Activated naive CD4-positive, alpha-beta T cell treated with anti-CD3 and anti-CD28 coated beads for 36 hours (primary cell): ENCODE measurements at places on chromosomes 7 and 10. TPM values are rescaled to one million over a fixed set of nuclear protein-coding genes. Genes with fewer than 3 reads are reported as not detected.
A peak's percentile ranks its signal among the peaks of the same experiment; 100 is the strongest.

The DEPP1 gene
- 3.2 TPM for total RNA-seq

The MSMB gene
- not detected for total RNA-seq

The PRRT4 gene
- total RNA-seq = 0.40 TPM

The SLC16A12 gene
- total RNA-seq = not detected

The OR2A42 gene
- not detected for total RNA-seq

The NAT16 gene
- not detected for total RNA-seq

The TYW1 gene
- 13.5 TPM for total RNA-seq

- peak overlapping the region; percentile 68 for H3K27ac ChIP-seq
- peak overlapping the region; percentile 84 for H3K4me3 ChIP-seq
- H3K27me3 ChIP-seq = peaks cover 4% of the 10 kb centered on the region
- peaks cover 32% of the 10 kb centered on the region for H3K4me1 ChIP-seq
- no peak for DNase-seq
Observed at GRCh38 chr7:151080067-151080521, 515 bp downstream of the FASTK start.

DNA sequence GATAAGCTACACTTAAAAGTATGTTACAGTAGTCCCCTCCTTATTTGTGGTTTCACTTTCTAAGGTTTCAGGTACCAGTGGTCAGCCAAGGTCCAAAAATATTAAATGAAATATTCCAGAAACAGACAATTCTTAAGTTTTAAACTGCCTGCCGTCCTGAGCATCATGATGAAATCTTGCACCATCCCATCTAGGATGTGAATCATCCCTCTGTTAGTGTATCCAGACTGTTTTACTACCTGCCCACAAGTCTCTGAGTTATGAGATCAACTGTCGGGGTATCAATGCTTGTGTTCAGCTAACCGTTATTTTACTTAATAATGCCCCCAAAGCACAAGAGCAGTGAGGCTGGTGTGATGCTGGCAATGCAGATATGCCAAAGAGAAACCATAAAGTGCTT is 11.4 kb downstream of the KDM7A start:
- peak overlapping the region; percentile 39 for H3K4me3 ChIP-seq
- peak; percentile 42 for DNase-seq
- no peaks in the 10 kb centered on the region for H3K27me3 ChIP-seq
- peaks cover 4% of the 10 kb centered on the region for H3K36me3 ChIP-seq
- peak overlapping the region; percentile 95 for H3K27ac ChIP-seq

DNA sequence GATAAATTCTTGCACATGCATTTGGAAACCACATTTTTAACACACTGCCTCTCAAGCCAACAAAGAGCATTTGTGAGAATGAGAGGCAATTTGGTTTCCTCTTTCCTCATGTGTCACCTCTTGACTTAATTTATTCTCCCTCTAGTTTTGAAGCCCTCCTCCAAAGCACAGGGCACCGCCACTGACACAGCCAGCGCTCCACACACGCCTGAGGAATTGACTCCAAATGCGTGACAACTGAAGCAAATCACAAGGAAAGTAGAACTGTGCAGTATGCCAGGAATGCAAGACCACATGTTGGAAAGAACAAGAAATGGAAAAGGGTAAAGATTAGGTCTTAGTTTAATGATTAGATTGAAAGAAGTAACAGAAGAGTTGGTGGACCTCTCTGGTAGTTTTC is 173.3 kb downstream of the LSM5 start:
- peaks cover 24% of the 10 kb centered on the region for H3K27me3 ChIP-seq
- DNase-seq = no peak
- no peak overlapping the region for H3K4me3 ChIP-seq
- no peaks in the 10 kb centered on the region for H3K4me1 ChIP-seq
- H3K36me3 ChIP-seq = no peaks in the 10 kb centered on the region

GRCh38 chr10:113712755-113713639 is 33.3 kb downstream of the CASP7 start:
- peaks cover 10% of the 10 kb centered on the region for H3K36me3 ChIP-seq
- no peak overlapping the region for H3K4me3 ChIP-seq
- peaks cover 7% of the 10 kb centered on the region for H3K4me1 ChIP-seq
- no peak for DNase-seq
- no peak overlapping the region for H3K27ac ChIP-seq
- H3K27me3 ChIP-seq = no peaks in the 10 kb centered on the region

GRCh38 chr10:22226599-22226998 is 8.8 kb upstream of the EBLN1 start:
- no peak overlapping the region for H3K4me3 ChIP-seq
- H3K36me3 ChIP-seq = peaks cover 3% of the 10 kb centered on the region
- no peak overlapping the region for H3K27ac ChIP-seq
- peaks cover 5% of the 10 kb centered on the region for H3K27me3 ChIP-seq

GRCh38 chr7:42831006-42831717 is 80.7 kb downstream of the C7orf25 start:
- no peak for DNase-seq
- no peaks in the 10 kb centered on the region for H3K36me3 ChIP-seq
- no peaks in the 10 kb centered on the region for H3K4me1 ChIP-seq
- H3K27ac ChIP-seq = no peak overlapping the region
- peaks cover 12% of the 10 kb centered on the region for H3K27me3 ChIP-seq

- H3K36me3 ChIP-seq = no peaks in the 10 kb centered on the region
- no peak overlapping the region for H3K27ac ChIP-seq
- peaks cover 7% of the 10 kb centered on the region for H3K27me3 ChIP-seq
- no peak overlapping the region for H3K4me3 ChIP-seq
- DNase-seq = no peak
- peaks cover 7% of the 10 kb centered on the region for H3K4me1 ChIP-seq
Observed at GRCh38 chr10:128008521-128009250, 101.8 kb downstream of the PTPRE start.

GRCh38 chr10:80268266-80268665 is 21.2 kb downstream of the MAT1A start:
- no peak overlapping the region for H3K27ac ChIP-seq
- no peaks in the 10 kb centered on the region for H3K4me1 ChIP-seq
- no peak overlapping the region for H3K4me3 ChIP-seq
- no peaks in the 10 kb centered on the region for H3K36me3 ChIP-seq
- no peak for DNase-seq

DNA sequence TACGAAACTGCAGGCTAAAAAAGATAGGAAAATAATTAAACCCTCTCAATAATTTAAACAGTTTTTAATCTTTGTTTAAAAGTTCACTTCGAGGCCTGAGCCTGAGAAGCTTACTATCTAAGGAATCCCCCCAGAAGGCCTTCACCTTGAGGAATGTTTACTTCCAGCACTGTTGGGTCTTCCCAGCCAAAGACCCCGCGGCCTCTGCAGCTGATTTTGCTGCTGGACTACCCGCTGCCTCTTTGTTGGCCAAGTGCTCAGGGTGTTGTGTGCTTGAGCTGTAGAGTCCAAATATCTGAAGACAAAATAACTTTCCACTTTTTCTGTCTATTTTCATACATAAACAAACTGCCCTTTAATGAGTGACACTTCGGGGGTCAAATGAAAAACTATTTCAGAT is 292.7 kb downstream of the GLRX3 start:
- H3K36me3 ChIP-seq = no peaks in the 10 kb centered on the region
- H3K27ac ChIP-seq = no peak overlapping the region
- H3K27me3 ChIP-seq = no peaks in the 10 kb centered on the region
- no peak for DNase-seq

DNA sequence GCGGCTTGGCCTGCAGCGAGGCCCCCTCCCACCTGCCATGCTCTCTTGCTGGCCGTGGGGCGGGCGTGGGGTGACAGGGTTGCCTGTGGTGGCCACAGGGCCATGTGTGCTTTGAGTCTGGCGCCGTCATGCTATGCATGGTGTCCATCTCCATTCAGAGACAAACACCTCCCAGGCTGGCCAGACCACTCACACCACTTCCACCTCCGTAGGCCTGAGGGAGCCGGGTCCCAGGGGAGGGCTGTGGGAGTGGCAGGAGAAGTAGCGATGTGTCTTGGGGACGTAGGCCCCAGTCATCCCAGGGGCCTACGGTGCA is 65.5 kb downstream of the DNAJB6 start:
- no peak for DNase-seq
- no peaks in the 10 kb centered on the region for H3K27me3 ChIP-seq
- H3K4me1 ChIP-seq = peaks cover 14% of the 10 kb centered on the region
- H3K36me3 ChIP-seq = peaks cover 16% of the 10 kb centered on the region

DNA sequence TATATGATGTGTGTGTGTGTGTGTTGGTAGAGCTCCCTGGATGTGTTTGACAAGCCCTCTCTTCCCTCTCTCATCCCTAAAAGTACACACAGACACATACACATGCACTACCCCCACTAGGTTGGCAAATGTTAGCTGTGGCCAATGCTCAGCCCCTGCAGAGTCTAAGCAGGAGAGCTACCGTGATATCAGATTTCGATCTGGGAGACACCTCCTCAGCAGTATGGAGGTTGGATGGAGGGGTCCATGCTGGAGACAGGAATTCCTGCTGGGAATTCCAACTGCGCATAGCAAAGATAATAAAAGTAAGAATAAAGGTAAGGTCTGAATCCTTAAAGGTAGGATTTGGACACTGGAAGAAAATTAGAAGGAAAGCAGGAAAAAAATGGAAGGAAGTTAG is 85.7 kb downstream of the C10orf90 start:
- no peak for DNase-seq
- no peaks in the 10 kb centered on the region for H3K4me1 ChIP-seq
- H3K4me3 ChIP-seq = no peak overlapping the region
- no peaks in the 10 kb centered on the region for H3K36me3 ChIP-seq

GRCh38 chr7:47659664-47660462 is 78.0 kb upstream of the TNS3 start:
- no peaks in the 10 kb centered on the region for H3K4me1 ChIP-seq
- H3K36me3 ChIP-seq = no peaks in the 10 kb centered on the region
- no peak for DNase-seq
- H3K27ac ChIP-seq = no peak overlapping the region

DNA sequence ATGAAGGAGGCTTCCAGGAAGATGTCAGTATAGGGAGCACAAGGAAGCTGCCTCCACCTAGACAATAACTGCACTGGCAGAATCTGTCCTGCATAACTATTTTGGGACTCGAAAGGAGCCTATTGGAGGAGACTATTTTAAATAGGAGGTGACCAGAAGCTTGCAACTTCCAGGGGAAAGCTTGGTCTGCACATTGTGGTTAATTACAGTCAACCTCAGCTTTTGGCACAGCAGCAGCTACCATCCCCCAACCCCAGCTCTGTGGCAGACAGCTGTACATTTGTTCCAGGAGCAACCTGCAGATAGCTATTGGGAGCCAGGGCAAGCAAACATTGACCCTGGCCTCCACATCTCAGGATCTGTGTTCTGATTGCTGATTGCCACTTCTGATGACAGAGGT is 46.3 kb upstream of the NANOS1 start:
- no peak overlapping the region for H3K27ac ChIP-seq
- peaks cover 6% of the 10 kb centered on the region for H3K4me1 ChIP-seq
- H3K27me3 ChIP-seq = peaks cover 6% of the 10 kb centered on the region
- peaks cover 6% of the 10 kb centered on the region for H3K36me3 ChIP-seq

DNA sequence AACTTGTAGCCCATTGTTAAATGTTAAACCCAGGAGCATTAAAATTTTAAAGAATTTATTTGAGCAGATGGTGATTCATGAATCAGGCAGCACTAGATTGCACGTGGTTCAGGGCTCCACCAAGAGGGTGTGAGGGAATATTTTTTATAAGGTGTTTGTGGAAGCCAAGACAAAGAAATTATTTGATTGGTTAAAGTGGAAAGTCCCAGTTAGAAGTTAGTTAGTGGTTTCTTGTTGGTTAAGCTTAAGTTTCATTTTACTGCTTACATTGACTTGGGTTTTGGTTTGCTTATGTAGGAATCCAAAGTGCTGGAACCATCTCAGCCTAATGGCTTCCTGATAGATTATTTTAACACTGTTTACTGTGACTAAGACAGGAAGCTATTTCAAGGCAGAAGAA is 906.2 kb downstream of the LRMDA start:
- no peaks in the 10 kb centered on the region for H3K36me3 ChIP-seq
- no peak for DNase-seq
- no peak overlapping the region for H3K4me3 ChIP-seq
- H3K27ac ChIP-seq = no peak overlapping the region
